ENCODE measurements at places on chromosomes 13 and 19. TPM values are rescaled to one million over a fixed set of nuclear protein-coding genes. Genes with fewer than 3 reads are reported as not detected.

DNA sequence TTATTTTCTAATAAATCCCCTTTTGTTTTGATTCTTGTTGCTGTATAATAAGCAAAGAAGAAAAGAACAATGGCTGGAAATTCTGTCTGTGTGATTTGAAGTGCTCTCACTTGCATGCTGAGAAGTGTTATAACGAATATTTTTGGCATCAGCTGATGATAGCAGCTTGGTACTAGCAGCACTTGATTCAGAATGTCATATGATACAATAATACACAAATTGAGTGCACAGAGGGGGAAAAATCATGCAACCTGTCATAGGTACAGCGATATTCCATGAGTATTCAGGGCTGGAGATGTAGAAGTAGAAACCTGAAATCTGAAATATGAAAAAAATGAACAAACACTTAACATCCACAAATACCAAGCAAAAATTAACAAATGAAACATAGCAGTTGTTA, 108.1 kb downstream of the FGF14 start:
- no peak for DNase-seq

GRCh38 chr19:46351241-46352041, 4.6 kb downstream of the PPP5C start:
- DNase-seq, result no peak

Gene GGN
- 0.99 TPM for total RNA-seq

Gene GJB6
- total RNA-seq, result not detected

Gene PCP2
- total RNA-seq, result 0.55 TPM

DNA sequence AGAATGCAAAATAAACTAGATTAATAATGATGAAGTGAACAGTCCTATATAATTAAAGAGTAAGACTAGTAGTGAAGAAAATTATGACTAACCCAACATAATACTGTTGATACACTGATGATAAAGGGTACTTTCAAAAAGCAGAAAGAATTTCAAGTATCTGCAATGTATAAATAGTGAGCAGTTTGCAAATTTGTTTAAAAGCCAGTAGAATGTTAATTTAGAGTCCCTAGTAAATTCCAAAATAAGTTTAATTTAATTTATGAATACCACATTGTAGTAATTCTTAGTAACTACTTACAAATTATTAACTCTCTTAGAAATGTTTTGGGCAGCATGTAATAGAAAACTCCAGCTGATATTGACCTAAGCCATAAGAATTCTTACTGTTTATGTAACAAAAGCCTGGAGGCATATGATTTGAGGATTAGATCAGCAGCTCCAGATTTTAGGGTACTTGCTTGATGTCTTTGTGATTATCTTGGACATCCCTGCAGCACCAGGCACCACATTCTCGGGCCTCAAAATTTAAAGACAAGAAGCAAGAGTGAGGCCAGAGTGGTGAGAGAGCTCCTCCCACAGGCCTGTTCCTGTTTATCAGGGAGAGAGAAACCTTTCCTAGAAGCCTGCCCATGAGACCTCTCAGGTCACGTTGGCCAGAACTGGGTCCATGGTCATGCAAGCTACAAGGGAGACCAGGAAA, 67.6 kb upstream of the TDRD3 start:
- peak; percentile 90 for DNase-seq

GRCh38 chr19:54481326-54481930, 8.3 kb upstream of the CDC42EP5 start:
- DNase-seq, result peak; percentile 90

DNA sequence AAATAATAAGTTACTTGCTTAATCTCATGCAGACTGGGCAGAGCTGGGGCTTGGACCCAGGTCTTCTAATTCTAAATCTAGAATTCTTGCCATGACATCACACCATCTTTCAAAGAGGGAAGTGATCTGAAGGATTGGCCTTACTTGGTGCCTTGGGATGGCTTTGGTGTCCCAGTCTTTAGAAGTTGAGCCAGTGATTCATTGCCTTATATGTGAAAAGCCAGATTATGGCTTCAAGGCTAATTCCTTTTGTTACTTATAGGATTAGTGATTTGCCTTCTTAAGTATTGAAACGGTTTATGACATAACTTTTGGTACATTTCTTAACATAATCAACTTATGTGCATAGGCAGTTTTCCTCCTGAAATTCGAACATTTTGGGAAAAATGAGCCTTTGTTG, 14.9 kb downstream of the COG3 start:
- DNase-seq, result no peak

All from endodermal cell (in vitro differentiated cells).